ENCODE measurements at places on chromosomes 1 and 21. TPM values are rescaled to one million over a fixed set of nuclear protein-coding genes. Genes with fewer than 3 reads are reported as not detected.

Gene PTGS2
- polyA plus RNA-seq, result not detected

- DNase-seq, result no peak
These were observed 698 bp upstream of the UCK2 start for GRCh38 chr1:165826565-165827267.

GRCh38 chr1:18297896-18298648 lies 182.7 kb upstream of the KLHDC7A start:
- no peak for DNase-seq

- no peak for DNase-seq
These were observed 76.2 kb upstream of the B3GALT2 start for GRCh38 chr1:193262661-193263060.

Gene OPN3
- 146 TPM for polyA plus RNA-seq

DNA sequence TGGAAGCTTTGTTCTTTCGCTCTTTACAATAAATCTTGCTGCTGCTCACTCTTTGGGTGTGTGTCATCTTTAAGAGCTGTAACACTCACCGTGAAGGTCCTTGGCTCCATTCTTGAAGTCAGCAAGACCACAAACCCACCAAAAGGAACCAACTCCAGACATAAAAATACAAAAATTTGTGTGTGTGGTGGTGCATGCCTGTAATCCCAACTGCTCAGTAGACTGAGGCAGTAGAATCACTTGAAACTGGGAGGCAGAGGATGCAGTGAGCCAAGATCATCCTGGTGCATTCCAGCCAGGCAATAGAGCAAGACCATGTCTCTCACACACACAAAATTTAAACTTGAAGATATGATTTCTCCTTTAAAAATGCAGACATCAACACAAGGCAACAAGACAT lies 1431.7 kb upstream of the B3GALT2 start:
- no peak for DNase-seq

Gene AGT
- not detected for polyA plus RNA-seq

DNA sequence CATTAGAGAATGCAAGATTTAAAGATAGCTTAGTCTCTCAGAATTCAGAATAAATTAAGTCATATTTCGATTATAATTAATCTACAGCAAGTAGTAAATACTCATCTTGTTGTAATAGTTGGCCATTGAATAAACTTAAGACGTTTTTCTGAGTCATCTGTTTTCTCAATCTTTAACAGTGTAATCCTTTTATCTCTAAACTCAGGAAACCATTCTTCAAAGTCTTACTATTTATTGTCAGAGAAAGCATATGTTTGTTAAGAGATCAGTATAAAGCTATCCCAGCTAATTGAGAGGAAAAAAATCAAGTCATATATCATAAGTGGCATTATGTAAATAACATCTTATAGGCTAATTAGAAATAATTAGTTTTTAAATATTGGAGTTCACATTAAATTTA lies 201.2 kb upstream of the ADAMTS5 start:
- DNase-seq, result no peak

DNA sequence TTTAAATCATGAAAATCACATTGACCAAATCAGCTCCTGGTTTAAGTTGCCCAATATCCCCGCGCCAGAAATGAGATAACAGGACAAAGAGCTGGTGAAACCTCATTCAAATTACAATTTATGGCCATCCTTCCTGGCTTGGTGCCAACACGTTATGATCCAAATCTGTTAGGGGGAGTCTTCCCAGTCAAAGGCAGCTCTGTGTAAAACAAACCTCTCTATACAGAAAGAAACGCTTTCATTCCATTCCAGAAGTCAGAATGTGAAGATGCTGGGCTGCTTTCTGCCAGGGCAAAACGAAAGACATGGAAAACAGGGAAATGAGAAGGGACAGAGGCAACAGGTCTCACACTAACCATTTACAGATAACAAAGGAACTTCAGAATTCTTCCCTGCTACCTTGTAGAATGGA lies 53.5 kb upstream of the TIAM1 start:
- DNase-seq, result no peak

Gene MYBPH
- not detected for polyA plus RNA-seq

GRCh38 chr1:202643397-202644218 lies 66.6 kb downstream of the SYT2 start:
- no peak for DNase-seq

GRCh38 chr1:172906778-172907592 lies 143.8 kb downstream of the TNFSF18 start:
- DNase-seq, result peak; percentile 18

DNA sequence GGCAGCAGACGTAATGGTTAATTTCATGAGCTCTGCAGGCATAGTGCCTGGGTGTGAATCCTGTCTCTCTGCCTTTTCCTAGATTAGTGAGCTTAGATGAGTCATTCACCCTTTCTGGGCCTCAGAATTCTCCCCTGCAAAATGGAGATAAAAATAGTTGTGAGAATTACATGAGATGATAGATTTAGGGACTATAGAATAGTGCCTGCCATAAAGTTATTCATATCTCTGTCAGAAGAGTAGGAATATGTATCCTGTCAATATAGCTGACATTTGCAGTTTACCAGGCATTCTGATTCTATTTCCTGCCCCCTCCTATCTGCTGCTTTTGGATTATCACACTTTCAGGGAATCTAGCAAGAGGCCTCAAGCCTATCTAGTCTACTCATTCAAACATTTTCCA lies 112.0 kb downstream of the PDE4B start:
- DNase-seq, result no peak

DNA sequence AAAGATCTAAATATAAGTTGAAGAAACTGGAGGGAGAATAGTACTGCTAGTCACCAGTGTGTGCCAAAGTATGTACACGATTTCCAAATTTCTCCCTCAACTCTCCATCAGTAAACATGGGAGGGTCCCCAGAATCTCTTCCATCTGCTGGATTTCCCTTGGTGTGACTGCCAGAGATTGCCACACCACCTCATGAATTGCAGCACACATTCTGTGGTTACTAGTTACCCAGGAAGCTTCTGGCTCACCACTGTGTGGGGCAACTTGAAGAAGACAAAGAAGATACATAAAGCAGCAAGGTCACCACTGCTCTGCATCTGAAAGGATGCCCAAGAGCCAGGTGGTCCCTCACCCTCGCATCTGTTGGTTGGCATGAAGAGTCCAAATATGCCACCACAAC lies 191.7 kb upstream of the ESRRG start:
- no peak for DNase-seq

GRCh38 chr21:45872471-45872870 lies 109.1 kb upstream of the COL6A1 start:
- no peak for DNase-seq

Gene PDC
- not detected for polyA plus RNA-seq

DNA sequence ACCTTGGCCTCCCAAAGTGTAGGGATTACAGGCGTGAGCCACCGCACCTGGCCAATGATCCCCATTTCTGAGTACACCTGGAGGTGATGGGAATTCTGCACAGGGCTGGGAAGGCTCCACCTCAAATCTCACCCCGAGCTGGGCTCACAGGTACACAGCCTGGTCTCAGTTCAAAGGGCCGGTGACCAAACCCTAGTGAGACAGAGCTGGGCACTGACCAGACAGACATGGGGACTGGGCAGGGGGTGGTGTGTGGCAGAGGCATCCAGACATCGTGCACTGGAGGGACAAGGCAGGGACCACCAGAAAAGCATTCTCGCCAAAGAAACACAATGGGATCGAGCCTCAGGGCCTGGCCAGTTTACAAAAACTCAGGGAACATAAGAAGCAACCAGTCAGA lies 17.2 kb downstream of the LSS start:
- no peak for DNase-seq

GRCh38 chr1:205927676-205928075 lies 15.6 kb downstream of the SLC26A9 start:
- DNase-seq, result no peak

DNA sequence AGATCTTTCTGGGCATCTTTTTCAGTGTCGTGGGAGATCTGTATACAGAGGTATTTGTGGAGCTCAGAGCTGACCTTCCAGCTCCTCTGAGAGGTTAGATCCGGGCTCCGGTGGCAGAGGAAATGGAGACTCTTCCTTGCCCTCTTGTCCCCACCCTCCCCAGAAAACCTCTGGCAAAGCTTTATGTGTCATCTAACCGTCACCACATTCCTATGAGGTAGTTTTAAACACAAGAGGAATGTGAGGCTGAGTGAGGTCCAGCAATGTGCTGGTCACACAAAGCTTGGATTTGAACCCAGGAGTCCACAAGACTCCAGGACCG lies 1.2 kb downstream of the CD160 start:
- no peak for DNase-seq

Gene SPATA21
- not detected for polyA plus RNA-seq

DNA sequence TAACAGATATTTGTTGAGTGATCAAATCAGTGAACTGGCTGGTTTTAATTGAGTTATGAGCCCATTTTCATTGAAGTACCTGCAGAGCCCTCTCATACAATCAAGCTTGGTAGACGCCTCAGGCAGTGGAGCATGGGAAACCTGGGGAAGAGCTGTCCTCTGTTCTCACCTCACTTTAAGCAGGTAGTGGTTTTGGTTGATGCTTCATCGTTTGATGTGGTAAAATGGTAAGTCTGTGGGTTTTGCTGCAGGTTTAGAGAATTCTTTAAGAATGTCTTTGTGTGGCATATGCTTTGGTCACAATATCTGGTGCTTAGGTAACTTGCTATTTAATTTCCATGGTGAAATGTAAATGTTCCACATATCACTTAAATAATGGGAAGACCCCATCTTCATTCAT lies 10.0 kb downstream of the LAMC1 start:
- no peak for DNase-seq

Gene SYCP1
- polyA plus RNA-seq, result not detected

- DNase-seq, result no peak
These were observed 1.1 kb downstream of the CRCT1 start for GRCh38 chr1:152515434-152515783.

DNA sequence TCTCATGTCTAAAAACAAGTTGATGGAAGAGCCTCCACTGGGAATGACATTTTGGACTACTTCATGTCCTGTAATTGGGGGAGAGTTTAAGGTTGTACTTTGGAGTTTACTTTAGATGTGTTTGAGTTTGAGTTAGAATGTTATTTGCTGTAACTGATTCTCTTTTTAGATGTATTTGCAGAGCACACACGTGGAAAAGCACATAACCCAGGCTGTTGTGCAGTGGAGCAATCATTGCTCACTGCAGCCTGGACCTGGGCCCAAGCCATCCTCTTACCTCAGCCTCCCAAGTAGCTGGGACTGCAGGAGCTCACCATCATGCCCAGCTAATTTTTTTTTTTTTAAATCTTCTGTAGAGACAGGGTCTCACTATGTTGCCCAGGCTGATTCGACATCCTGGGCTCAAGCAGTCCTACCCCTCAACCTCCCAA lies 36.7 kb upstream of the SH3D21 start:
- no peak for DNase-seq

GRCh38 chr1:150516050-150516591 lies 569 bp downstream of the FALEC start:
- DNase-seq, result no peak

Gene HAO2
- polyA plus RNA-seq, result not detected

GRCh38 chr1:211761400-211761799 lies 69.2 kb downstream of the LPGAT1 start:
- DNase-seq, result no peak

GRCh38 chr1:154157520-154158306 lies 2.8 kb upstream of the NUP210L start:
- DNase-seq, result no peak

GRCh38 chr1:6259491-6260362 lies 1.2 kb downstream of the GPR153 start:
- DNase-seq, result peak; percentile 58

Measured in naive B cell (primary cell).